ENCODE measurements at places on chromosomes 1 and 21. TPM values are rescaled to one million over a fixed set of nuclear protein-coding genes. Genes with fewer than 3 reads are reported as not detected.

The DESI2 gene
- total RNA-seq, result 18.3 TPM

The DCST1 gene
- total RNA-seq, result not detected

The CFH gene
- 13.0 TPM for total RNA-seq

DNA sequence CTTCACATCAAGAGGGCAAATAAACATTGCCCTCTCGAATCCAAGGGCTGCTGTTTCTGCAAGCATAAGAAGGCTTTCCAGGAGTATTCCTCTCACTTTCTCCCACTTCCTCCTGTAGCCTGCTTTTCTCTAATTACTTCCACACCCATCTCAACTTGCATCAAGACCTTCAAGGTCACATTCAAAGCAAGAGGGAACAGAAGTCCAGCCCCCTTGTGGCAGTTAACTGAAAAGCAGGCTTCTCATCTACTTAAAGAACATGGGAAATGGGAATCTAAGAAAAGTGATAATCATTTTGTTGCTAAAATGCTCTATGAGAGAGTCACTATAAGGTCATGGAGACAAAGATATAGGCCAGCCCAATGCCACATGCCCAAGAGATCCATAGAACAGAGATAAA is 874.4 kb downstream of the KCNT2 start:
- peak; percentile 27 for DNase-seq

The CD58 gene
- 1.8 TPM for total RNA-seq

The PKLR gene
- 0.40 TPM for total RNA-seq

The OR2AK2 gene
- total RNA-seq, result not detected

Measured in transverse colon (tissue), 4 donors.